ENCODE measurements at places on chromosomes 7 and 10. TPM values are rescaled to one million over a fixed set of nuclear protein-coding genes. Genes with fewer than 3 reads are reported as not detected.

MET gene
- total RNA-seq = 108 TPM

NUTM2E gene
- not detected for total RNA-seq

TACR2 gene
- not detected for total RNA-seq

ORC5 gene
- total RNA-seq = 58.7 TPM

TMEM176B gene
- total RNA-seq = 0.07 TPM

All from HT1080 (cell line).